ENCODE measurements at places on chromosomes 2 and 18.

GRCh38 chr18:42033137-42033810 lies 78.2 kb downstream of the PIK3C3 start:
- no peak for DNase-seq

DNA sequence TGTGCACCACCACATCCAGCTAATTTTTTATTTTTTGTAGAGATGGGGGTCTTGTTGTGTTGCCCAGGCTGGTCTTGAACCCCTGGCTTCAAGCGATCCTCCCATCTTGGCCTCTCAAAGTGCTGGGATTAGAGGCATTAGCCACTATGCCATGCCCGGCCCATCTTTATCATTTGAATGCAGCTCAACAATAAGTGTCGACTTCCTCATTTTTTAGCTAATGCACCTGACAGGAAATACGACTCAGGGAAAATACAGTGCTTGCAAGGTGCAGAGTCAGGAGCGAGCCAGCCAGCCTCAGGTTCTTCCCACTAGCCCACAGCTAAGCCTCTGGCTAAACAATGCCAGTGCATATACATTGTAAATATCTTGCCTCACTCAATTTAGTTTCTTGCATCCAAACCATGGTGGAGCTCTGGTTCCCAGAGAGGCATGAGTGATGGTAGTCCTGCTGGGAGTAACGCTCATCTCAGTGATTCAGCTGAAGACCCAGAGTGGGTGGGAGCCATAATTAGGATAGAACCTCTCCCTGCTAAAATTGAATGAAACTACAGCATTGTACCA lies 135.0 kb downstream of the TGIF1 start:
- DNase-seq: no peak

- peak; percentile 20 for DNase-seq
Observed at GRCh38 chr2:162261032-162261945, 18.0 kb upstream of the FAP start.

- no peak for DNase-seq
Observed at GRCh38 chr2:205199165-205199850, 483.0 kb upstream of the NRP2 start.

DNA sequence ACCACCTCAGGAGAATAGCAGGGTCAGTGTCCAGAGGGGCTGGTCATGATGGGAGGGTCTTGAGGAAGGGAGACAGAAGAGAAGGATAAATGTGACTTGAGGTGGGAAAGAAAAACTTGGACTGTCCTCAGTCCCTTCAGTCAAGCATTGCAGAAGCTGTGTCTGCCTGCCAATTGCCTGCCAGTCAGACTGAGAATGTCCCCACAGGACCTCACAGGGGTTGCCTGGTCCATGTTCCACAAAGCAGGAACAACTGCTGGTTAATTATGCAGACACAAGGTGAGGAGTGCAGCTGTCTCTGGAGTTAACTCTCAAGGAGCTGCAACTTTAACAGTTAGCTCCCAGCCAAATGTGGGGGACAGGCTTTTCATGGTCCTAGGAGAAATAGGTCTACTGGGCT lies 75.7 kb downstream of the TRIM43 start:
- DNase-seq: no peak

DNA sequence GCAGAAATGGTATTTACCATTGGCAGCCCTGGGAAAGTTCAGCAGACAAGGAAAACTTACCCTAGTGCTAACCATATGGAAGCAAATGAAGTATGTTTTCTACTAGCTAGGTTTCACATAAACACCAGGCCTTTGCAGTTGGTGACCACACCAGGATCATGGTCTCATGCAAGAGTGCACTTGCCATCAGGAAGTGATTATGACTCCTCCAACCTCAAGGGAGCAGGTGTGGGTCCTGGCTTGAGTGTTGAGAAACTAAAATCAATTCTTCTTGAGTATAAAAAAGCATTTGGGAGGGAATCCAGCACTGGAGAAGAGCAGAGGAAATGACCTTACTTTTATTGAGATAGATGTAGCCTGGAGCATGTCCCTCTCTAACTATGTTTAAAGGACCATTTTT lies 56.8 kb upstream of the SPAG16 start:
- DNase-seq: no peak

- no peak for DNase-seq
Observed at GRCh38 chr2:46241344-46241743, 55.9 kb upstream of the EPAS1 start.

DNA sequence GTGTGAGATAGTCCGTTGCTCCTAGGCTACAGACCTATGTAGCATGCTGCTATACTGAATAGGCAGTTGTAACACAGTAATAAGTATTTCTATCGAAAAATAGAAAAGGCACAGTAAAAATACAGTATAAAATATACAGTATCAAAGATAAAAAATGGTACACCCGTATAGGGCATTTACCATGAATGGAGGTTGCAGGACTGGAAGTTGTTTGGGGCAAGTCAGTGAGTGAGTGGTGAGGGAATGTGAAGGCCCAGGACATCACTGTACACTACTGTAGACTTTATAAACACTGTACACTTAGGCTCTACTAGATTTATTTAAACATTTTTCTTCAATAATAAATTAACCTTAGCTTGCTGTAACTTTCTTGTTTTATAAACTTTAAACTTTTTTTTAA lies 3.5 kb downstream of the MAP3K20 start:
- no peak for DNase-seq

DNA sequence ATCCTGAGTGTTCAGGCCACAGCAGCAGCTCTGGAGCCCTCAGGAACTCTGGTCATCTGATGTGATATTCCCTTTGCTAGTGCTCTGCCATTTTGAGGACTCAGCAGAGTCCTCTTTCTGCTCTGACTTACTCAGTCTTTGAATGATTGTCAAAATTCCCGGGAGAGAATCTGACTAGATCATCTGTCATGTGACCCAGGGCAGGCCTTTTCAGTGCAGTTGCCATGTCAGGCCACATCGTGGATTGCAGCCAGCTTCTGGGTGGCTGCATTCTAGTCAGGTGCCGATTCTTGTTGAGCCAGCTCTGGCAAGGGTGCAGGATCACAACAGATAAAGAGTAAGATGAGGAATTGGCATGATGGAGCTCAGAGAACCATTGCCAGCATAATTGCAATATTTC lies 795.6 kb downstream of the CPS1 start:
- DNase-seq: no peak

GRCh38 chr18:48186861-48187260 lies 222.3 kb downstream of the ZBTB7C start:
- DNase-seq: no peak

- no peak for DNase-seq
Observed at GRCh38 chr2:144645083-144645778, 125.3 kb upstream of the ZEB2 start.

DNA sequence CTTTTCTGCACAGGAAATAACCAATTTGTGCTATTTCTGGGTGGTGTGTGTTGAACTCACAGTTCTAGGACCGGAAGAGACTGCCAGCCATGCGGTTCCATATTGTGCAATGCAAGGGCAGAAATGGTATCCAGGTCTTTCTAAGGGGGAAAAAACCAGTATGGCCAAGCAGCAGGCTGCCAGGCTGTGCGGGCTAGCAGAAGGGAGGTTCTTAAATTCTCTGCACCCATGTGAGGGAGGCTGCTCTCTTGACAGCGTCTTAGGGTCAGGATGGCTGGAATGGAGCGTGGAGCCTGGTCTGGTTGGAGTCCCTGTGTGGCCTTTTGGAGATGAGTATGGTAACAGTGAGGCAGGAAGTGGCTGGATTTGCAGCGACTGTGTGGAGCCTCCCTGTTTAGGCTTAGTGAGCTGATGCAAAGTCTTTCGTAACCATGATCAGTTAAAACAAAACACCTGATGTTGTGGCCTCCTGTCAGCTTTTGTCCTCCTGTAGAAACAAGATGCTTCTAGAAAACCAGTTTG lies 52.6 kb downstream of the NCK2 start:
- DNase-seq: peak; percentile 27

DNA sequence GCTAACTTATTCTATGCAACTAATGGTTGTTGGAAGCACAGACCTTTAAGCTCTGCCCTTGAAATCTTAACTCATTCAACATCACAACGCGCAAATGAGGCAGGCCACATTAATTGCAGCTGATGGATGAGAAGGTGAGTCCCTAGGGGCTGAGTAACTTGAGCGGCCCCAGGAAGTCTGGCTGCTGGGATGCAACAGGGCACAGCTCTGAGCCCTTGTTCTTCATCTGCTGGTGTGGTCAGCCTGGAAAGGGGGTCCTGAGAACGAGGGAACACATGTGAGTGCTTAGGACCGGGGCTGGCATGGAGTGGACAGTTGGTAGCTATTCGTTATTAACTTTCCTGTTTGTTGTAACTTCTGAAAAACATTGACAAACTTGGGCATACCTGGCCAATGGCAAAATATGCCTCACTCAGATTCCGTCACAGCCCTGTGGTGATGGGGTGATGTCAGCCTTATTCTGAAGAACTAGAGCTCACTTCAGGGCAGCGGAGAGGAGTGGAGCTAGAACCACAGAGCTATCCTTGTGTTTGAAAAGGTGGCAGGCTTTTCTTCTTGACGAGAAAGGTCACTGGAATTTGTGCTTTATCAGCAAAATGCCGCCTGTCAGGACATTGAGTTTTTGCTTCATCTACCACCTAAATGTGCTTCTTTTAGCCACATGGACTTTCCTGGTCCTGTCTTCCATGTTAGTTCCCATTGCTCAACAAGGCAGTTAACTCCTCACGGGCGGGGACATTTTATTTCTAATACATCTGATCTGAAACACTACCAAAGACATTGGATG lies 145.9 kb upstream of the FHL2 start:
- no peak for DNase-seq

- no peak for DNase-seq
Observed at GRCh38 chr2:34570266-34570872, 971.3 kb upstream of the FAM98A start.

- peak; percentile 38 for DNase-seq
Observed at GRCh38 chr2:7427293-7428060, 510.3 kb downstream of the RNF144A start.

DNA sequence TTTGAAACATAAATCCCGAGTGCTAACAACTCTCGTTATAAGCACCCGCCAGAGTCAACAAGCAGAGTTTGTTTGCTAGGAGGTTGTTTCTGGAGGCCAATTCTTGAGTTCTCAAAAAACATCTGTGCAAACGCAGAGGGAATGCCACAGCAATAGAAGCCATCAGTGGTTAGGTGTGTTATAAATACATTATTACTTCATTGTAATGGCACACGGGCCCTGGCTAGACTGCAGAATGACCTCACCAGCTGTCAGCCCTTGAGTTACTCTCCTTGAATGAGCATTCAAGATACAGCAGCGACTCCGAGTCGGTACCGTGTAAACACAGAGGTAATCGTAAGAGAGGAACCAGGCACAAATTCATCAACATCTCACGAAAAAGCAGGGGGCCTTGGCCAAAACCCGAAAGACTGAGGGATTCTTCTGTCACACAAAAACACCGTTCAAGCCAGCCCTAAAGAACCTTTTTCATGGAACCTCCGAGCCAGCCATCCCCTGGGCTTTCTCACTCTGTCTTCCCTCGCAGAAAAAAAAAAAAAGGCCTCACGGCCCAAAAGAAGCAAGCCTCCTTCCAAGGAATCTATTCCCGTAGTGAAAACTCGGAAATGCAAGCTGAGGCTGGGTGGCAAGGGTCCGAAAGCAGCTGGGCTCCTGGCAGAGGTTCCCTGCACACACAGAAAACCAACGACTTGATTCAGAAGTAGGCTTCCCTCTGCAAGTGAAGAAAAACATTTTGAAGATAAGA lies 133.7 kb upstream of the MEIS1 start:
- no peak for DNase-seq

DNA sequence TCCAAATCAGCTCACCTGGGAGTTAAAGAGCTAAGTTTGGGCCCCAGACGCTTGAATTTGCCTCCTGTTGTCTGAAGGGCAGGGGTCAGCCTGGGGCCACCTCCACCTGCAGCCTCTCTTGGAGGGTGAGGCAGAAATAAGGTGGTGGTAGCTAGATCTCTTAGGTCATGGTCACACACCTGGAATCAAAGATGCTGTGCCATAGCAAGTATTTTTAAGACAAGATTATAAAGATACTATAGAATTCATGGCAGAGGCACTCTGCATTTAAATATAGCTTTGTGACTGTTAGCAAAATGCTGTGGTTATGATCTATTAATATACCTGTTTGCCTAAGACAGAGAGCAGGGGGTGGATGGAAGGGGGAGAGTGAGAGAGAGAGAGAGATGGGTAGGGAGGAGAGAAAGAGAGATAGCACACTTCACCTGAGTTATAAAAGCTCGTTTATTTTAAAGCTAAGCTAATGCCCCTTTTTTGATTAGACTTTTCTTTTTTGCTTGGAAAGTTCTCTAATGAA lies 242.7 kb downstream of the TMEM182 start:
- no peak for DNase-seq

- DNase-seq: no peak
Observed at GRCh38 chr2:232794981-232795380, 18.6 kb upstream of the KCNJ13 start.

- no peak for DNase-seq
Observed at GRCh38 chr2:135052997-135053474, 944 bp downstream of the RAB3GAP1 start.

GRCh38 chr2:112020561-112020960 lies 34.5 kb upstream of the TMEM87B start:
- no peak for DNase-seq

GRCh38 chr2:238854699-238855229 lies 6.9 kb downstream of the TWIST2 start:
- DNase-seq: no peak

- DNase-seq: no peak
Observed at GRCh38 chr2:50781646-50782045, 250.3 kb downstream of the NRXN1 start.

- no peak for DNase-seq
Observed at GRCh38 chr2:42756966-42757513, 6.9 kb downstream of the OXER1 start.

GRCh38 chr2:85704800-85705679 lies 10.9 kb downstream of the GNLY start:
- DNase-seq: no peak

GRCh38 chr2:100887713-100888495 lies 68.0 kb downstream of the NPAS2 start:
- DNase-seq: no peak

DNA sequence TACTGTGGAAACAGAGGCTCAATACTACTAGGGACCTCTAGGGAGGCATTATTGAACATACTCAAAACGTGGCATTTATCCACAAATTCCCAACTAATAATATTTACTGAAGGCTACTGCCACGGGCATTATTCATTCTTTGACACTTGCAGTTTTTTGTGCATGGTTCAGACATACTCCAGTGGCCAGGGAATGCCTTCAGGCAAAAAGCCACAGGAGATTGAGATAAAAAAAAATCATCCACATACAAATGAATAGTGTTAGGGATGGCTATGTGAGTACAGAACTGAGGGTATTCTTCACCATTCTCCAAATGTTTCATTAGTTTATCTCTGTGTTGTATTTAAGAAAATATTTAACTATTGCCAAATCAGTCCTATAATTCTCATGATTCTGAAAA lies 974.9 kb upstream of the PIK3C3 start:
- DNase-seq: no peak

GRCh38 chr2:95312543-95313201 lies 15.5 kb downstream of the KCNIP3 start:
- no peak for DNase-seq

GRCh38 chr2:74009577-74009976 lies 24.9 kb downstream of the TET3 start:
- no peak for DNase-seq

GRCh38 chr2:134739879-134740301 lies 21.1 kb upstream of the TMEM163 start:
- no peak for DNase-seq
